DMS79 (cell line): ENCODE measurements at places on chromosomes 12 and 14.

GRCh38 chr12:109868182-109869051 is 11.9 kb downstream of the GLTP start:
- no peak for DNase-seq

DNA sequence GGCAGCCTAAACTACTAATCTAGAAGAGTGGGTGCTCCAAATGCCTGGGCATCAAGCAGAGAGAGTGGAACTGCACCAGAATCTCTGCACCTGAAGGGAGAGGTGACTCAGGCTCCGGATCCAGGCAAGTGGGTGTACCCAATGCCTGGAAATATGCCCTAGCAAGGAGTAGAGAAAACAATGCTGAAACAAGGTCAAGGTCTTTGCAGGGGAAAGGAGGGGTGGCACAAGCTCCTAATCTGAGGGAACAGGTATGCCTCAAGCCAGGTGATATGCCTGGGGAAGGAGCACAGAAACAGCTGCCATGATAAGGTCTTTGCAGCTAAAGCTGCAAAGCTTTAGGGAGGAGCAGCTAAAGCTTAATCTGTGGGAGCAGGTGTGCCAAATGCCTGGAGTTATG is 136.0 kb upstream of the KITLG start:
- no peak for DNase-seq

DNA sequence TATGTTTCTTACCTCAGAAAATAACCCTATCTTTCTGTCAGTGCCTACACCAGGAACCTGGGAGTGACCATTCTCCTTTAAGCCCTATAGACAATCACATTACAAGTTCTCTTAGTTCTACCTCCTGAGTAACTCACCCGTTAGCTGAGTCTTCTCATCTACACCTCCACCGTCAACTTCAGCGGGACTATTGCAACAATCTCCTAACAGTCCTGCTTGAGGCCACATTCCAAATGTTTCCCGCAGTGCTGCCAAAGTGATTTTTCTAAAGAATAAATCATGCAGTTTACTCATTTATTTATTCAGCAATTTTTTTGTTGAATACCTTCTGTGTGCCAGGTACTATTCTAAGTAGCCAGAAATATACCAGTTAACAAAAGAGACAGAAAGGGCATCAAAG is 285.0 kb upstream of the GRIP1 start:
- no peak for DNase-seq

DNA sequence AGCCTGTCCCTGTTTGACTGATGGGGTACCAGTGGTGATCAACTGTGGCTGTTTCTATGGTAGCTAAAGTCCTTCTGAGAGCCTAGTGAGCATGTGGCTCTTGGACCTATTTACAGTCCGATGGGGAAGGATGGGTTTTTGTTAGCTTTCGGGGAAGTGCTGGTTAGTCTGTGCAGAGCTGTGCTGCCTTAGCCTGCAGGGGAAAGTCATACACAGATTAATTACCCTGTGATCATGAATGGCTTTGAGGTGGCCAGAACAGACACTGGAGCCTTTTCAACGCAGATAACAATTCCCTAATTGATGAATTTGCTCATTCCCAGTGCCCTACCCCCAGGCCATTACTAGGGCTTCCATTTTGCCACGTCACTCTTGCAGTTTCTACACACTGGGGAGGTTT is 99.7 kb downstream of the WSCD2 start:
- no peak for DNase-seq

DNA sequence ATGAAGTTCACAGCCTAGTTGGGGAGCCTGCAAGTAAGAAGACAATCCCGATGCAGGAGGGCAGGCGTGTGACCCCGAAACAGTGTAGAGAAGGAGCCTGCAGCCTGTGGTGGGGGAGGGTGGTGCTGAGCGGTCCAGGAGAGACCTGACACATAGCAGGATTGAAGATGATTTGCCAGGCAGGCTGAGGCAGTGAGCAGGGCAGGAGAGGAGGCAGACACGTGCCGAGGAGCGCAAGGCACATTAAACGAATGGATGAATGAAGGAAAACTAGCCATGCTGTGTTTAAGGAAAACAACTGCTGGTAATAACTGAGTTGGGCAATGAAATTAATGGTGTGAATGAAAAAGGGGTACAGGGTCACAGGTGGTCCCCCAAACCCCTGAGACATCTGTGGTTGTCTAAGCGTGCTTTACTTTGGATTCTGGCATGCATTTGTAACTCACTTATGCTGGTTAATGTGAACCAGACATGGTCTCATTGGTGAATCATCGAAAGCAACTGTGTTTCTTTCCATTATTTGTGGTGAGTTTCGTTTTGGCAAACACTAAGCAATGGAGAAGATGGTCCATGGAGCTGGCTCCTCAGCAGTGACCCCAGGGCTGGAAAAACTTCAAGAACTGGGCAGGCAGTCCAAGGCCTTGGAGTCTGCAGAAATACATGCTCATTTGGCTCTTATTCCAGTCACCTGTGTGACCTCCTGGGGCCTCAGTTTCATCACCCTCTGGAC is 96.9 kb upstream of the EVL start:
- no peak for DNase-seq

- DNase-seq: no peak
These were observed 42.9 kb upstream of the TESC start for GRCh38 chr12:117142094-117142493.
